Activated CD4-positive, alpha-beta T cell treated with anti-CD3 and anti-CD28 coated beads, Interleukin-2, amount 50 U/mL, for 1 hour (primary cell): ENCODE measurements at places on chromosomes 2 and 18.
A peak's percentile ranks its signal among the peaks of the same experiment; 100 is the strongest.

DNA sequence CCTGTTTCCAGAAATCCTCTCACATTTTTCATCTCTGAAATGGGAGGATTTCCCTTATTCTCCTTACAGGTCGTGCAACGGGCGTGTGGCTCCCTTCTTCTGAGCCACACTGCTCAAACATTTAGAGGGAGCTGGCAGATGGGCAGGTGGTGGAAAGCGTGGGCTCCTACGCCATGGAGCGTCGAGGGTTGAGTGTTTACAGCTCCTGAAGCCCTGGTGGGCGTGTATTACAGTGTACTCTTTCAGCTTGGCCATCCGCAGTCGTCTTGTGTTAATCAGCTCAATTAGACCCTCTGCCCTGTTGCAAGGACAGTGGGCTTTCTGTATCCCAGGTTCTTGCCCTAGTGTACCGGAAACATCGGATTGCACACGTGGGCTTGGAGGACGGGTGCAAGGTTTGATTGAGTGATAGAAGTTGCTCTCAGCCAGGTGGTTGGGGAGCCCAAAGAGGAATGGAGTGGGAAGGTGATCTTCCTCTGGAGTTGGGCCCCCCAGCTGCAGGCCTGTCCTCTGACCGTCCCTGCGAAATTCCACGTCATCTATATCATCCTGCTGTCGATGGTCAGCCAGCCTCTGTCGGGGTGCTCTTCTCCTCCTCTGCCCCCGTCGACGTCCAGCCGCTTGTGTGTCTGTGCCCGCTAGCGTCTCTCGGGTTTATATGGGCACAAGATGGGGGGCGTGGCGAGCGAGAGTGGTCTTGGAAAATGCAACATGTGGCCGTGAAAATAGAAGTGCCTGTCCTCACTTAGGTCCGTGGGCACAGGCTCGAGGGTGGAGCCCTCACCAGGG is 120.3 kb upstream of the DSEL start:
- DNase-seq, result no peak

GRCh38 chr18:61554117-61554776 is 221.0 kb downstream of the CDH20 start:
- DNase-seq, result peak; percentile 6

DNA sequence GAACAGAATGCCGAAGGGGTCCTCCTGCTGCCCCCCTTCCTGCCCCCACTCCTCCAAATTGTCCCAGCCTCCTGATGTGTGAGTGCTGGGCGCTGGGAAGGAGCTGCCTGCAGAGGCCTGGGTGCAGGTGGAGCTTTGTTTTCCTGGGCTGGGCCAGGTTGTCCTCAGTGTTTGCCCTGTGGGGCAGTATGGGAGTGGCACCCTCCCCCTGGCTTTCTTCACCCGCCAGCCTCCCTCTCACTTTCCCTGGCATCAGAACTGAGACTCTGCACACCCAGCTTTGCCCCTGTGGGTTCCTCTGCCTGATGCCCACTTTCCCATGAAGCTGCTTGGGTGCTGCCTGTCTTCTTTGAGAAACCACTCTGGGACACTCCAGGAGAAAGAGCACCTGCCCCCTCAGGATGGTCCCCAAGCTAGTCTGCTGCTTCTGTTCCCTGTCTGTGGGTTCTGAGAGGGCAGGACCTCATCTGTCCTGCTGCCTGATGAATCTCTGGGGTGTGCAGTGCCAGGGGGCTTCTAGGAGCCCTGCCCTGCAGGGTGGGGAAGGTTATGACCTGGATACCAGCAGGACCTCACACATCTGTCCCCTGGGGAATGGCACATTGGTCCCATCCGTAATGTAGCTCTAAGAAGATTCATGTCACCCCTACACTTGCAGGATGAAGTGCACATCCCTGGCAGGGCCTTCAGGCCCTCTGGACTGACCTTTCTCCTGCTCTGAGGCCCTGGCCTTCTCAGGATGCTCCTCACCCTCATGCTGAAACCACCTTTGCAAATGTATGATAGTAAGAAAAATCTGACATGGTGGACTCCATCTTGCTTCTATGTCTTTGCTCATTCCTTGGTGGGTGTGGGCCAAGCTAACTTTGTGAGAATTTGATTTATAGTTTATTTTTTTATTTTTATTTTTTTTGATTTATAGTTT is 146.8 kb upstream of the HS6ST1 start:
- DNase-seq, result no peak

DNA sequence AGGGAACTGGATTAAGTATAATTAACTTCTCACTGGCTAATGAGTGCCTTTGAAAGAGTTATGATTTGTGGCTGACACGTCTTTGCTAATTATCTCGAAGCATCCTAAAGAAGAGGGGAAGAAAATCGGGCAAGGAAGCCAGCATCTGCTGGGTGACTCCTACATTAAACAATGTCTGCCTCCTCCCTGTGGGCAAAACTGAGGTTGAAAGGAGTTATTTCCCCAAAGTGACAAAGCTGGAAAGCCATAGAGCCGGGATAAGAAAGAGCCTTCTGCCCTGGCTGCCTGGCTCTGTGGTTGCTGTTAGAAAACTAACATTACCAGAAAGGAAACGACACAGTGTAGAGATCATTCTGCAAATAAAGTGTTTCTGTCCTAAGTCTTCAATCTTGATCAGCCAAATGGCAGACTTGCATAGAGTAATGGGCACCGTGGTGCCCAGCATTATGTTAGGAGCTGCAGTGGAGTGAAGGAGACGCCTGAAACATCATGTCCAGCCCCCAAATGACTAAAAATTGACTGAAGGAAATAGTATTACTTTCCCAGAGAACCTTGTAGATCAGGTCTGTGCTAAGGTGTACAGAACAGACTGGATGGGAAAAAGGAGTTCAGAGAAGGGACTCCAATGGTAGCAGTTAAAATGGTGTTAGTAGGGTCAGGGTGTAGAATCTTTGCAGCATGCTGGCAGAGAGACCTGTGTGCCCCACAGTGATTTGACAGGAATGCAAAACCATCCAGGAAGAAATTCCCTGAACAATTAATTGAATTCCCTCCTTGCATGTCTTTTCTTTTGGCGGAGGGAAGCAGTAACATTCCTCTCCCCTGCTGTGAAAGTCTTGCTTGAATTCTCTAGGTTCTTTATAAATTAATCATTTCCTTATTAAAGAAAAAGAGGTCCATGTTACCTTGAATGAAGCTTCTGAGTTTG is 44.4 kb downstream of the ALPK2 start:
- no peak for DNase-seq

DNA sequence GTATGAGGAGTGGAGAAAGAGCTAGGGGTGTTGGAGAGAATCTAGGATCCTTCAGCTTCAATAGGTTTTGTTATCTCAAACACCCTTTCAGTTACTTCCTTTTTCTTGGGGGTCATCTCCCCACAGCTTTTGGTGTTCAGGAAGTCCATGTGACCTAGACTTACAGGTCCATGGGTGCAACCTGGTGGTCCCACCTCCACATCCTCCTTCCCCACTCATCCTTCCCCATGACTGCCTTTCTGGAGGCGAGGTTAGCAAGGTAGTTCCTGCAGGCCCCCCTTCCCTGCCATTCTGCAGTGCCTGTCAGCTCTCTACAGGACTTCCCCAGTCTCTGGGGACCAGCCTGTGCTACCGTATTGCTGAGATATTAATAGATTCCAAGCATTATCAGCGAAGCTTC is 107.6 kb downstream of the TMEM17 start:
- DNase-seq, result no peak

- DNase-seq, result no peak
Observed at GRCh38 chr2:78739282-78739681, 286.2 kb upstream of the REG3G start.

DNA sequence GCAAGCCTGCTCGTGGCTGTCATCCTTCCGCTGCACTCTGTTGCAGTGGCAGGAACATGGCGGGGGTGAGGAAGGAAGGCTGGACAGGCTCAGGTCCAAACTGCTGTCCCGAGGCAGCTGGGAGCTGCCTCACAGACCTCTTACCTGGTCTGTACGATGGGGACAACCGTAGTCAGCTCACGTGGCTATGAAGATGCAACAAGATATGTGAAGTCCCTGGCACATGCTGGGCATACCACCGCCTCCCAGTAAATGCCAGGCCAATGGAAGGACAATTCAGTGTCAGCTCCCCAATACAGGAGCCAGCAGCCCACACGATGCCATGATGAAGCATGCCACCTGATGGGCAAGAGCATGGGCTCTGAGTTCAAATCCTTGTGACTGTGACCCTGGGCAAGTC is 344.4 kb downstream of the CYRIA start:
- no peak for DNase-seq

DNA sequence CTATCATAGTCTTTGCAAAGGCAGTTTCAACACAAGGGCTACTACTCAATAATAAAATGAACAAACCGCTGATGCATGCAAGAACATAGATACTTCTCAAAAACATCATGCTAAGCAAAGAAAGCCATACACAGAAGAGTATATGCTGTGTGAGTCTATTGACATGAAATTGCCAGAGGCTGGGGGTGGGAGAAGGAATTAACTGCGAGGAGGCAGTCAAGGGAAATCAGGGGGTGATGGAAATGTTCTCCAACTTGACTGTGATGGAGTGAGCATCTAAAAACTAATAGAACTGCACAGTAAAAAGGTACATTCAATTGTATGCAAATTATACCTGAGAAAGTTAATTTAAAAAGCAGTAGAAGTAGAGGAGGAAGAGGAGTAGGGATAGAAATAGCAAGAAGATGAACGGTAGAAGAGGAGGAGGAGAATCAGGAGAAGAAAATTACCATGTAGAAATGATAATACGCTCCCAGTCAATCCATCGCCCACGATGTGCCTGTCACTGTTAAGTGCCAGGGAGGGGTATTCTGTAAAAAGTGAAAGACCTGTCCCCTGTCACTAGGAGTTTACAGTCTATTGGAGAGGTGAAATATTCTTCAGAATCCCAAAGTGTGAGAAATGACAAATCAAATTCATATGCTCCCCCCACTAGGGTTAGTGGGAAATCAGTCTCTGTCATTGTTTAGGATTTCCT is 90.3 kb downstream of the B3GNT2 start:
- DNase-seq, result no peak

DNA sequence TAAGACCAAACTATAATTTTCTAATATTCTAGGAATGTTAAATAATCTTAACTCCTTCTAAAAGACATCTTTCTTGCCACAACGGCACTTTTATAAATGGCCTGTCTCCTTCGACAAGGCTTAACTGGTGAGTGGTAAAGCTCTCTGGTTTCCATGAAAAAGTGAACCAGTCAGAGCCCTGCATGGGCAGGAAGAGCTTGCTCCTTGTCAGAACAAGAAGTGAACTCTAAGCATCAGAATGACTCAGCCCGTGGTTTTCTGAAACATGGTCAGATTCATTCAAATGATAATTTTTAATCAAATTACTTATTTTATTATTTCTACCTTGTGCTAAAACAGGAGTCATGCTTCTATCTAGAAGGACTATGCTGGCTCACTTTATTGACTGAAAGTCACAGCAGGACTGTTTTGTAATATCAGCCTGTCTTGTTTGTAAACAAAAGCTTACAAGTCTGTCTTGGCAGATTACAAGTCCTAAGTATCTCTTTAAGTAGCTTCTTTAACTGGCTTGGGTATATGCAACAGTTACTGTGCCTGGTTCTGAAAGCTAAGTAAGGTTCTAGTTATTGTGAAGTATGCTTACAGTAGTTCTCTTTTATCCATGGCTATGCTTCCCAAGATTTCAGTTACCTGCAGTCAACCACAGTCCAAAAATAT is 245.4 kb downstream of the NAPG start:
- no peak for DNase-seq

GRCh38 chr2:8680822-8681760 is 765 bp upstream of the ID2 start:
- DNase-seq, result peak; percentile 51
